Large intestine (tissue), 12 donors: ENCODE measurements at places on chromosomes 5 and 9. TPM values are rescaled to one million over a fixed set of nuclear protein-coding genes. Genes with fewer than 3 reads are reported as not detected.

- no peak overlapping the region for H3K27ac ChIP-seq
- H3K4me1 ChIP-seq: no peaks in the 10 kb centered on the region
- H3K4me3 ChIP-seq: no peak overlapping the region
- no peaks in the 10 kb centered on the region for H3K27me3 ChIP-seq
- DNase-seq: no peak
- no peaks in the 10 kb centered on the region for H3K36me3 ChIP-seq
These were observed 1319.3 kb upstream of the C9orf72 start for GRCh38 chr9:28892538-28892937.

DNA sequence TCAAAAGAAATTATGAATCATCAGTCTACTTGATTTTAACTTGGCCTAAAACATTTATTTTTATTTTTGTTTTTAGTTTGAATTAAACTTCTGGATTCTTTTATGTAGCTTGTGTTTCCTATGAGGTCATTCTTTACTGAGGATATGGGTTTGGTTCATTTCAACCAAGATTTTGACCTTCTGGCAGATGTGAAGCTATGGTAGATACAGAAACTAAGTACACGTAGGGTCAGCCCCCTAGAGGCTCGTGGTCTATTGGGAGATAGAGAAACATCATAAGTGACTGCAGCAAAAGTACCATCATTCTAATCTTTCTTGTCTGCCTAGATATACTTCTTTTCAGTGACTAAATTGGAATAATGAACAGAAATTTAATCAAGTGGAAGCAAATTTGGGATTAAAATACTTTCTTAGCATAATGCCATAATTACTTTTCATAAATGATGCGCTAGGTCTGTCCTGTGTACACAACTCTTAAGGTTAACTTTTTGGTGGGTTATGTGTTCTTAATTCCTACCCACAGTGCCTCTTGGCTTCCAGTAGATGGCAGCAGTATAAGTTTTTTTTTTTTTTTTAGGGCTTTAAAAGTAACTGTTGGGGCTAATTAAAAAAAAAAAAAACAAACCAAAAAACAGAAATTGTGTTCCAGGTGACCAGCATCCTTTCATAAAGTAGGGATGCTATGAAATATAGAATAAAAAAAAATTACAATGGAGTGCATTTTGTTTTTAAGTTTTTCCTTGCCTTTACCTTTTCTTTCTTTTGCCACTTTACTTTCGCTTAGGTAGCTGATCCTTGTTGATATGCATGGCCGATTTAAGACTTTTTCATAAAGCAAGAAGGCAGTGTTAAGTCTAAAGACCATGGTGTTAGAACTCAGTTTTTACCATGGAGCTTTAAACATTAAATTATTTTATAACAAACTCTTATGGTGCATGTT lies 49.9 kb downstream of the LRRTM2 start:
- H3K27me3 ChIP-seq: no peaks in the 10 kb centered on the region
- H3K4me3 ChIP-seq: no peak overlapping the region
- H3K27ac ChIP-seq: no peak overlapping the region
- no peak for DNase-seq
- peaks cover 45% of the 10 kb centered on the region for H3K36me3 ChIP-seq

- H3K36me3 ChIP-seq: no peaks in the 10 kb centered on the region
- peaks cover 41% of the 10 kb centered on the region for H3K27me3 ChIP-seq
- H3K4me3 ChIP-seq: peak overlapping the region; percentile 54
- H3K4me1 ChIP-seq: peaks cover 9% of the 10 kb centered on the region
- no peak overlapping the region for H3K27ac ChIP-seq
These were observed 11.7 kb upstream of the EXOSC2 start for GRCh38 chr9:130681769-130682420.

GRCh38 chr5:149750596-149750995 lies 20.5 kb downstream of the PPARGC1B start:
- no peak for DNase-seq
- H3K36me3 ChIP-seq: no peaks in the 10 kb centered on the region
- no peak overlapping the region for H3K4me3 ChIP-seq
- H3K27me3 ChIP-seq: no peaks in the 10 kb centered on the region
- H3K4me1 ChIP-seq: peaks cover 51% of the 10 kb centered on the region

- H3K36me3 ChIP-seq: peaks cover 17% of the 10 kb centered on the region
- no peak overlapping the region for H3K4me3 ChIP-seq
- peaks cover 8% of the 10 kb centered on the region for H3K4me1 ChIP-seq
- DNase-seq: no peak
These were observed 16.5 kb downstream of the DAB2IP start for GRCh38 chr9:121667890-121668289.

- H3K27me3 ChIP-seq: no peaks in the 10 kb centered on the region
- no peaks in the 10 kb centered on the region for H3K36me3 ChIP-seq
- DNase-seq: no peak
- H3K27ac ChIP-seq: no peak overlapping the region
These were observed 419.4 kb downstream of the SEMA5A start for GRCh38 chr5:9126490-9126889.

- peak; percentile 83 for DNase-seq
- H3K27ac ChIP-seq: peak overlapping the region; percentile 77
- no peaks in the 10 kb centered on the region for H3K27me3 ChIP-seq
- H3K4me3 ChIP-seq: peak overlapping the region; percentile 91
These were observed 813 bp downstream of the GNAQ start for GRCh38 chr9:78030553-78031443.

DNA sequence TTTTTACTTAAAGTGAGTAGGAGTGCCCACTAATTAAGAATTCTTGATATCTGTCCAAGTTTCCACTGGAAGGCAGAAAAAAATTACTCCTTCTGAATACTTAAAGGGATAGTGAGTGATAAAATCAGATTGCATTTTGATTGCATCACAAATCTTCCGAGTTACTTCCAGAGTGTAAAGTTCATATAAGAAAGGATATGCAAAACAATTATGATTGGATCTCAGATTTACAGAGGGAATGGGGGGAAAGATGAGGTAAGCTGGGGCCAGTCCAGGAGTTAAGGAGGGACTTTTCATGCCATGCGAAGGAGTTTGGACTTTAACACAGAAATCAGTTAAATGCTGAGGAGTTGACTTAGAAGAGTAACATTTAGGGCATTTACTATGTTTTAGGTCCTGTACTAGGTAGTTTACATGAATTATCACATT lies 9.3 kb upstream of the RNF145 start:
- H3K27ac ChIP-seq: no peak overlapping the region
- no peaks in the 10 kb centered on the region for H3K27me3 ChIP-seq
- H3K4me3 ChIP-seq: no peak overlapping the region

DNA sequence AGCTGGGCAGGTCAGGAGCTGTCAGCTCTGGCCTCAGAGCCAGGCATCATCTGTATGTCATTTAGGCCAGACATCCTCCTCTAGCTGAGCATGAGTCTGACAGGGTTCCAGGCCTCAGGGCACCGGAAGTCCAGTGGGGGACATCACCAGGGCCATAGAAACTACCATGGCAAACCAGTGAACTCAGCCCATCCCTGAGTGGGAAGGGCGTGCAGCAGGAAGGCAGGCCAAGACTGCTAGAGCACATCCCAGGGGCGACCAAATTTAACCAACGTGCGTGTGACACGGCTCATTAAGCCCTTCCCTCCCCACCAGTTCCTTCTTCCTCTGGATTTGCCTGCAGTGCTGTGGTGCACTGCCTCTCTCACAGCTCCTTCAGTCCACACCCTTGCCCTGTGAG lies 75.9 kb downstream of the COL27A1 start:
- DNase-seq: no peak
- H3K36me3 ChIP-seq: peaks cover 57% of the 10 kb centered on the region
- no peaks in the 10 kb centered on the region for H3K27me3 ChIP-seq
- no peak overlapping the region for H3K27ac ChIP-seq
- H3K4me1 ChIP-seq: no peaks in the 10 kb centered on the region

GRCh38 chr5:148839960-148840359 lies 13.5 kb downstream of the ADRB2 start:
- H3K36me3 ChIP-seq: no peaks in the 10 kb centered on the region
- H3K27me3 ChIP-seq: peaks cover 4% of the 10 kb centered on the region
- no peaks in the 10 kb centered on the region for H3K4me1 ChIP-seq
- no peak overlapping the region for H3K27ac ChIP-seq
- no peak for DNase-seq

DNA sequence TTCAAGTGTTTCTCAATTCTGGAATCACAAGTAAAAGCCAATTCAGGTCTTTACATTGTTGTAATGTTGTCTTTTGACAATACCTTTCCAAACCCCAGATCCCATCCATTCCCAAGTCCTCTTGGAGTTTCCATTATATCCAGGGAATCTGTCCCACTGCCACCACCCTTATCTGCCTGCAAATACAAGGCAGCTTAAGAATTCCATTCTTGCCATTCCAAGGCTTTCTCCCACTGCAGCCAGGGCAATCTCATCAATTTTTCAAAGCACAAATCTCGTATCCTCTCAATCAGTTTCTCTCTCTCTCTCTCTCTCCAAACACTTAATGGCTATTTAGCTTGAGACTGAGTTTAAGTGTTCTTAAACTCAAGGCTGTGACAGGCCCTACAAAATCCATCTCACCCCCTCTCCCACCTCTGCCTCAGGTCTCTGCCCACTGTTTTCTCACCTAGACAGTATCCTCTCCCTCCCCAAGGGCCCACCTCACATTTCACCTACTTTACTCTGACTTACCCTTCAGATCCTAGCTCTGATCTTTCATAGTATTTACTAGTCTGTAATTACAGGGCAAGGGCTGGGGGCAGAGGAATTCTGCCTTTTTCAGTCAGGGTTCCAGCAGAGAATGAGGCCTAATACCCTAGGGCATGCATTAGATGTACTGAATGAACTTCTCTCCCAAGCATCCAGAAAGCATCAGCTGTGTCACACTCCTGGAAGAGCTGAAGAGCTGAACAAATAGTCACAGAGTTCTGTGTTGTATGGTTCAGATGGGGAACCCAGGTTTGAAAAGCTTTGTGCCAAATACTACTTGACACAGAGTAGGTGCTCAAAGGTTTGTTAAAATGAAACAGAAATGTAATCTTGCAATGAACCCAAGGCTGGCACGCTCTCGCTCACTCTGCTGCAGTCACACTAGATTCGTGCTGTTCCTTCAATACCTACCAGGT lies 46.0 kb downstream of the RAPGEF1 start:
- H3K4me1 ChIP-seq: peaks cover 5% of the 10 kb centered on the region
- H3K36me3 ChIP-seq: no peaks in the 10 kb centered on the region
- H3K27ac ChIP-seq: no peak overlapping the region
- no peaks in the 10 kb centered on the region for H3K27me3 ChIP-seq

DNA sequence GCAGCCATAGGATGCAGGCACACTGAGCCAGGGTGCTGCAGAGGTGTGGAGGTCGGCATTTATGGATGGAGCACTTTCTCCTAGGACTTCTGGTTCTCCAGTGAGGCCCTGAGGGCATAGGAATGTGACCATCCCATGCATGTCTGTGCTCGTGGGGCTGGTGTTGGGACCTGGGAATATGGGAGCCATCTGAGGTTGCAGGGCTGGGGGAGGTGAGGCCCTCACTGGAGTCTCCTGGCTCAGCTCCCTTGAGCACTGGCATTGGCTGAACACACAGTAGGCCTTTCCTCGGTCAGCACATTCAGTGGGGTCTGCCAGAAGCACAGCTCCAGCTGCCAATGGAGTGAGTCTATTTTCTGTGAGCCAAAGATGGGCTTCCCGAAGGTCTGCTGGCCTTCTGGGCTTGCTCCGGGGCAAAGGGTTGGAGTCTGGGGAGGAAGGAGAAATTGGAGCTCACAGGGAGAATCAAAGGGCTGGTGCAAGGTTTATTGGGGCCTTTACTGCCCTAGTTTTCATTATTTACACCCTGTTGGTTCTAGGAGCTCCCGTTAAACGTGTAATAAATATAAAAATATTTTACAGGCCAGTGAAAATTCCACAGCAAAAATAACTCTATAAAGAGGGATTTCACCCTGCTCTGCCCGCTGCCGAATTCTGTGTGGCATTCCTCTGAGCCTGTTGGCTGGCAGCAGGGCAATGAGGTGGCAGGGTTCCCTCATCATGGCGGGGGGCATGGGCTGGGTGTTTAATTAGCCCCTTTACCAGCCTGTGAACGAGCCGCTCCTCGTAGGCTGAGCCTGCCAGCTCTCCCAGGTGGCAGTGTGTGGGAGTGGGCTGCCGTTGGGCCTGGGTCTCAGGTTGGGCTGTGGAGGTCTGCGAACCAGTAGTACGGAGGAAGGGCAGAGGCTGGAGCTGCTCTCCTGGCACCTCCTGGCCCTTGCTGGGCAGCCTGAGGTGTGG lies 31.6 kb upstream of the PITX1 start:
- no peaks in the 10 kb centered on the region for H3K27me3 ChIP-seq
- no peaks in the 10 kb centered on the region for H3K4me1 ChIP-seq
- H3K27ac ChIP-seq: no peak overlapping the region
- DNase-seq: no peak

GRCh38 chr5:43649256-43649655 lies 46.3 kb downstream of the NNT start:
- no peak overlapping the region for H3K4me3 ChIP-seq
- H3K4me1 ChIP-seq: no peaks in the 10 kb centered on the region
- no peak overlapping the region for H3K27ac ChIP-seq
- DNase-seq: no peak

- H3K27me3 ChIP-seq: no peaks in the 10 kb centered on the region
- no peak overlapping the region for H3K27ac ChIP-seq
- no peak overlapping the region for H3K4me3 ChIP-seq
- peaks cover 71% of the 10 kb centered on the region for H3K4me1 ChIP-seq
These were observed 34.6 kb downstream of the RXRA start for GRCh38 chr9:134360897-134361296.

DNA sequence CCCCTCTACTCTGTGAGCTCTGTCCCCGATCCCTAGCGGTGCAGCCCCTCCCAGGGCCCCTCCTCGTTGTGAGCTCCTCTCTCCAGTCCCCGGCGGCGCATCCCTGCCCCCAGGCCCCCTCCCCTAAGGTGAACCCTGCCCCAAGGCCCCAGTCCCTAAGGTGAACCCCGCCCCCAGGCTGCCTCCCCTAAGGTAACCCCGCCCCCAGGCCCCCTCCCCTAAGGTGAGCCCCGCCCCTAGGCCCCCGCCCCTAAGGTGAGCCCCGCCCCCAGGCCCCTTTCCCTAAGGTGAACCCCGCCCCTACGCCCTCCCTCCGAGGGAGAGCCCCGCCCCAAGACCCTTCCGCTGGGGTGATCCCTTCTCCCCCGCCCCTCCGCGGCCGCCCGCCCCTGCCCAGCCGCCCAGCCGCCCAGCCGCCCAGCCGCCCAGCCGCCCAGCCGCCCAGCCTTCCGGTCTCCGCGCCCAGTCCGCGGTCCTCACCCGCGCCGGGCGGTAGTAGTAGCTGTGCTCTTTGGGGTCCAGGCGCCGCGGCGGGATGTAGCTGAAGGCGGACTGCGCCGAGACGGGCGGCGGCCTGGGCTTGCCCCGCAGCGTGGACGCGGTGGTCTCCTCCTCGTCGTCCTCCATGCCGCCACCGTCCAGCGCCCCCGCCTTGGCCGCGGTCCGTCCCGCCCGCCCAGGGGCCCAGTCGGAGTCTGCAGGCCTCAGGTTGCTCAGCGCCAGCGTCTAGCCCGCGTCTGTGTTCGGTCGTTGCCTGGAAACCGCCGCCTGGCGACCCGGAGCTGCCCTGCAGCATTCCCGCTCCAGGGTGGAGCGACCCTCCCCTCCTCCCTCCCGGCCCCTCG lies at the start of gene CFAP90:
Gene CFAP90 (minus strand): TSS at position 739 of the 845 bp plus-strand sequence. CDS start 112 bp downstream, at position 627.
- peaks cover 26% of the 10 kb centered on the region for H3K27me3 ChIP-seq
- no peak within 1 kb of the TSS for H3K27ac ChIP-seq
- no peaks in the 10 kb centered on the region for H3K36me3 ChIP-seq
- peak within 1 kb of the TSS; percentile 30 for H3K4me3 ChIP-seq
- peaks cover 3% of the 10 kb centered on the region for H3K4me1 ChIP-seq

SPATA31D1 gene
- polyA plus RNA-seq: not detected

EGFL7 gene
- polyA plus RNA-seq: 47.5 TPM

PCDHB6 gene
- 0.96 TPM for polyA plus RNA-seq

GAS1 gene
- 23.6 TPM for polyA plus RNA-seq

NTNG2 gene
- polyA plus RNA-seq: 0.40 TPM

FOXD4L3 gene
- 0.12 TPM for polyA plus RNA-seq

ECM2 gene
- 9.8 TPM for polyA plus RNA-seq

PTPRD gene
- polyA plus RNA-seq: 12.0 TPM

SIT1 gene
- 0.78 TPM for polyA plus RNA-seq
